Astrocyte of the spinal cord (primary cell): ENCODE measurements at places on chromosomes 3 and 15.

DNA sequence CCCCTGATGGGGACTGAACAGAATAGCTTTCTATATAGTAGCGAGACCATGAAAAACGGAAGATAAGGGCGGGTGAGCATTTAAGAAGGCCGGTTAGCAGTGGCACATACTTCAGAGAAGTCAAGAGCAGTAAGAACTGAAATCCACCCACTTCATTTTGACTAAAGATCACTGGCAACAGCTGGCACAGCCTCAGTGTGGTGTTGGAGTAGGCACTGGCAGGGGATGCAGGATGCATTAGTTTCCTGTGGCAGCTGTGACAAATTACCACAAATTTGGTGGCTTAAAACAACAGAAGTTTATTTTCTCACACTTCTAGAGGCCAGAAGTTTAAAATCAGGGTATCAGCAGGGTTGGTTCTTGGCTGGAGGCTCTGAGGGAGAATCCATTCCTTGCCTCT lies 176.5 kb downstream of the ADAMTSL3 start:
- no peak for DNase-seq

- no peak for DNase-seq
Observed at GRCh38 chr3:122559906-122560305, 4.2 kb downstream of the PARP9 start.

GRCh38 chr3:108093021-108093420 lies 2.2 kb upstream of the CD47 start:
- no peak for DNase-seq

DNA sequence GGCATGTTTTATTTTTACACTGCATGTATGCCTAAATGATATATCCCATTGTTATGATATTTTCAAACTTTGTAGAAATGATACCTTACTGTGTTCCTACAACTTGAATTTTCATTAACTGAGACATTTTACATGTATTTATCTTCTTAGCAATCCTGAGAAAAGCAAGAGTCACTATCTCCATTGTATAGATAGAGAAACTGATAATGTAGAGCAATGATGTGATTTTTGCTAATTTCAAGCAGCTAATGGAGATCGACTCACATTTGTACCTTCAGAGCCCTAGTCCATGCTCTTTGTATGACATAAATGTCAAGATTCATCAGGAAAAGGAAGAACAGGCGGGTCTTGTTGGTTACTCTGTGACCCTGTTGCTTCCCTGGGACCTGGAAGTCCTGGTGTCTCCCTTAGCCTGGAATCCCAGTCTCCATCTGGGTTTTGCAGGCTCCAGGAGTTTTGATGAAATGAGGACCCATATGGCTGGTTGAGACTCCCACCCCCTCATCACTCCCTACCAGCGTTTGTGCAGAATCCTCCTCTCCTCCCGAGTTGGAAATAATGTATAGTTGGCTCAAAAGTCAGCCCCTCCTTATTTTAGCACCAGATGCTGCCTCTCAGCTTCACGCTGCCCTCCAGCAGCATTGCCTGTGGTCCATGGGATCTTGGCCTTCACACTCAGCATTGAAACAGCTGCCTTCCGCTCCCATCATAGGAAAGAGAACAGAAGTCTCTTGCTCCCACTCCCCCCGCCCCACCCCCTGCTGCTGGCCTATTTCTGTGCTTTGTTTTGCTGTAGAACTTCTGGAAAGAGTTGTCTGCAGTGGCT lies 67.1 kb downstream of the APBA2 start:
- DNase-seq: no peak

DNA sequence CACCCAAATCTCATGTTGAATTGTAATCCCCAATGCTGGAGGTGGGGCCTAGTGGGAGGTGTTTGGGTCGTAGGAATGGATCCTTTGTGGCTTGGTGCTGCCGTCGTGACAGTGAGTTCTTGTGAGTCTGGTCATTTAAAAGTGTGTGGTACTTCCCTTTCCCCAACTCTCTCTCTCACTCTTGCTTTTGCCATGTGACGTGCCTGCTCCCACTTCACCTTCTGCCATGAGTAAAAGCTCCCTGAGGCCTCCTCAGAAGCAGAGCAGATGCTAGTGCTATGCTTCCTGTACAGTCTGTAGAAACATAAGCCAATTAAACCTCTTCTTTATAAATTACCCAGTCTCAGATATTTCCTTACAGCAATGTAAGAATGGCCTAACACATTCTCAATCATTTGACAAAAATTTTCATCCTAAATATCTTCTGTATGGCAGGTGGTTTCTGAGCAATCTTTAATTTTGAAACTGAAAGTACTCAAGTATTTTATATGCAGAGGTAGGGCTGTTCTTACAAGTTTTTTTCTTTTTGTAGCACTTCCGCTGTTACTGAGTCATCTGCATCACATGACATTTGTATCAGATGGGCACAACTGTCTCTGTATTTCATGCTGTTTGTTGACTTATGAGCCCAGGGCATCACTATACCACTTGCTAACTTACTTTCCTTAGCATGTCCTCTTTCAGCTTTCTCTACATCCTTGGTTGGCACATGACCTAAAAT lies 8.8 kb downstream of the RPL39L start:
- DNase-seq: peak; percentile 56
